ENCODE measurements at places on chromosomes 7 and 10.

GRCh38 chr10:97650726-97651125, 10.3 kb downstream of the PI4K2A start:
- DNase-seq = no peak

DNA sequence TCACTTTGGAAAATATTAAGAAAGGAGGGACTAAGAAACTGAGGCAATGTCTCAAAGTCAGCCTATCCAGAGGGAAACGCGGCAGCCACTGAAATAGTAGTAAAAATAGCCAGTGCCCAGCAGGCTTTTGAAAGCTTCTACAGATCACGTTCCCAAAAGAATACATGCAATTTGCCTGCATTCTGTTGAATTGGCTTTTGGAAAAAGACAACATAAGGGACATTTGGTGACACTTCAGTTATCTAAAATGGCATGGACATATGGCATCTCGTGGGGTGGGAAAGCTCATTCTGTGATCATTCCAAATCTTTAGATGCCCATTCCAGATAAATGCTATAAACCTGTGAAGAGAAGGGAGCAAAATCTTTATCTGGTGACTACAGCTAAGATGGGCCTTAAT, 82.8 kb upstream of the PDE1C start:
- no peak for DNase-seq

DNA sequence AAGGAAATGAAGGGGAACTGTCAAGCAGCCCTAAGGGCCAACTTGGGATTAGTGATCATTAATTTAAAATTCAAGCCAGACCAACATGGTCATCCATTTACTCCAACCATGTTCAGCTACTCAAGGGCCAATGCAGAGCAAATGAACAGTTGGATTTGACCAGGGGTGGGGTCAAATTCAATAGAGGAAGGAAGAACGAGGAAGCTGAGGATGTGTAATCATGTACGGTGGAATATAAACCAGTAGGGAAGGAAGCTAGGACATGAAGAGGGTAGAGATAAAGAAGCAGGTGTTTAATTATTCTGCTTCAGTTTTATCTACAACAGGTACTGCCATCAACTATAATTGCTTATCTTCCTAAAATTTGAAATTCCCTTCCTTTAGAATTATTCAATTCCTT, 81.6 kb downstream of the HIBADH start:
- DNase-seq = no peak

GRCh38 chr7:47357863-47358262, 224.0 kb downstream of the TNS3 start:
- no peak for DNase-seq

DNA sequence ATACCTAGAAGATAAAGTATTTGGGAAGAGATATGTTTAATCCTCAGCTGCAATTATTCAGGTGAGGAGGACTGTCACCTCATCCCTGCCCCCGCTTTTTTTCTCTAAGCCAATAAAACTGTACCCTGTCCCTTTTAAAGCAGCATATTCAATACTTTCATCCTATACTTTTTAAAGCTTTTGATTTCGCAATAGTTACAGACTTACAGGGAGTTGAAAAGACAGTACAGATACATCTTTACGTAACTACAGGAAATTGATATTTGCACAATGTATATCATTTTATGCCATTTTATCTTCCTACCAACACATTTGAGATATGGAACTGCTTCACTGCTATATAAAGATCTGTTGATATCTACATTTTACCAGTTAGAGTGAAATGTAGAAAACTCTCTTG, 47.6 kb downstream of the STK17A start:
- no peak for DNase-seq

GRCh38 chr10:70312249-70312648, 28.4 kb upstream of the NPFFR1 start:
- no peak for DNase-seq

- DNase-seq = no peak
Measured at GRCh38 chr10:11163780-11164550, 146.3 kb downstream of the CELF2 start.

GRCh38 chr10:127405221-127405620, 143.9 kb upstream of the NPS start:
- no peak for DNase-seq

- no peak for DNase-seq
Measured at GRCh38 chr10:109427411-109427810, 495.9 kb downstream of the XPNPEP1 start.

GRCh38 chr10:48364659-48365405, 58.4 kb downstream of the MAPK8 start:
- DNase-seq = no peak

- no peak for DNase-seq
Measured at GRCh38 chr7:139075031-139075652, 34.4 kb downstream of the ZC3HAV1 start.

DNA sequence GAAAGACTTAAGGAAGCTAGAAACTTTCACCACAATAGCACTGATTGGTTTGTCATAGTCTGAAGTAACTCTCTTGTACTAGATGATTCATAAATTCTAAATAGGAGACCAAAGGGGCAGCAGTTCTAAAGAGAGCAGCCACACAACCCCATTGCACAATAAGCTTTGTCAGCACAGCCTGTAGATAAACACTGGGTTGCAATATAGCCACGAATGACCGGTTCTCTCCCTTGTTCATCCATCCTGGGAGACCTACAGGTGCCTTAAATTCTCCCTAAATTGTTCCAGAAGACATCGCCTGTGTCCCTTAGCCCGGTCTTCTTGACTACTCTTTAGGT, 167.0 kb downstream of the SNX13 start:
- DNase-seq = peak; percentile 93

GRCh38 chr7:39702133-39702532, 78.8 kb downstream of the RALA start:
- DNase-seq = no peak

- DNase-seq = no peak
Measured at GRCh38 chr7:114086914-114087652, 168.3 kb upstream of the PPP1R3A start.

DNA sequence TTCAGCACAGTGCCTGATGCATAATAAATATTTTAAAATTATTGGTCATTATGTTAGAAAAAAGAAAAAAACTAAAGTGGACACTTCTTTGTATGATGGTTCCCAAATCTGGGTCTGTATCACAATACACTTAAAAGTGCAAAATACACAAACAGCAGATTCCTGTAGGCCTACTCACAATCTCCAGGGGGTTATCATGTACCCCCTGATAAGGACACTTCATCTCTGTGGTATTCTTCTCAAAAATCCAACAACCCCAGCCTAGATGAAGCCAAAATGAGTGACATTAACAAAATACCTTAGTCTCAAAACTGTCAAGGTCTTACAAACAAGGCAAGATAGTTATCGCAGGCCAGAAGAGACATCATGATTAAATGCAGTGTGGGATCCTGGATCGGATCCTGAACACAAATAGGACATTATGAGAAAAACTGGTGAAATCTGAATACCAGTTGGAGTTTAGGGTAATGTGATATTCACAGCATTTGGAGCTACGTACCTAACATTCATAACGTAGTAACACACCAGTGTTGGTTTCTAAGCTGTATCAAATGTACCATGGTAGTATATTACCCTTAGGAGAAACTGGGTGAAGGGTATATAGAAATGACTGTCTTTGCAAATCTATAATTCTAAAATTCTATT, 45.2 kb downstream of the NSUN6 start:
- DNase-seq = no peak

DNA sequence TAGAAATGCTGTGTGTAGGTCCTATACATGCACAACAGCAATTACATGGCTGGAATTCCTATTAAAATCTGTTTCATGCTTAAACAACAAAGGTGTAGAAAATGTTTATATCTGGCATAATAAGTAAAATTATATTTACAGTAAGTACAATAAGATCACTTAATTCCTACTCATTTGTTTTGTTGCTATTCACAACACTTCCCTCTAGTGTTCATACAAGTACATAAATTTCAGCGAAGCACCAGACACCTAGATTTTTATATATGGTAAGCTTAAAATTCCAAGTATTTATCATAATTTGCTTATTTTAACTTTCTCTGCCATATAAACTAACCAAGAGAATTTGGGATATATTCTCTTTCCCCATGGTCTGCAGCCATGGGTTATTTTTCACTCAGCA, 51.8 kb upstream of the ANK3 start:
- DNase-seq = no peak

DNA sequence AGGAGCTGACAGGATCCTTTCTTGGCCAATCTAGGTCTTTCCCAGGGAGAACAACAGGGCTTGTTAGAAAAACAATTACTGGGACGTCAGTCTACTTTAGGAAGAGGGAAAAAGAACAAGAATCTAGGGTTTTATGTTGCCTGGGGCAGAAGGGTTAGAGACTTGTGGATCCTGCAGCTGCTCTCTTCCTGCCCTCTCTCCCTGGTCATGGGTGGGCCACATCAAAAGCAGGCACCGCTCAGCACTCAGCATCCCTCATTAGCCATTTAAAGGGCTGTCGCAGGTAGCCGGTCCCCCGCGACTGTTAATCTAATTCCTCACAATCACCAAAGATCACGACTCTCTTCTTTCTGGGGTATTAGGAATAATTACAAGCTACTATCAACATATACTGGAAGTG, 631.9 kb downstream of the CALN1 start:
- no peak for DNase-seq

- DNase-seq = no peak
Measured at GRCh38 chr10:43043342-43043772, 33.5 kb upstream of the RET start.

- no peak for DNase-seq
Measured at GRCh38 chr7:85074-85882, 107.1 kb upstream of the FAM20C start.

GRCh38 chr10:104034401-104035193, 51.1 kb downstream of the COL17A1 start:
- DNase-seq = no peak

DNA sequence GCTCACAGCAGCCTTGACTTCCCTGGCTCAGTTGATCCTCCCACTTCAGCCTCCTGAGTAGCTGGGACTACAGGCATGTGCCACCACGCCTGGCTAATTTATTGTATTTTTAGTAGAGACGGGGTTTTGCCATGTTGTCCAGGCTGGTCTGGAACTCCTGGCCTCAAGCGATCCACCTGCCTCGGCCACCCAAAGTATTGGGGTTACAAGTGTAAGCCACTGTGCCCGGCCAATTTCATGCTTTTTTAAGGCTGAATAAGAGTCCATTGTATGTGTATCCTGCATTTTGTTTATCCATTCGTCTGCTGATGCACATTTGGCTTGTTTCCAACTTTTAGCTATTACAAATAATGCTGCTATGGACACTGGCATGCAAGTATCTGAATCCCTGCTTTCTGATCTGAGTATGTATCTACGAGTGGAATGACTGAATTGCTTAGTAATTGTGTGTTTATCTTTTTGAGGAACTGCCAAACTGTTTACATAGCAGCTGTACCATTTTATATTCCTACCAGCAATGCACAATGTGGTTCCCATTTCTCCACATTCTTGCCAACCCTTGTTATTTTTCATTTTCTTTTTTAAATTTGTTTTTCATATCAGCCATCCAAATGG, 37.3 kb upstream of the TPST1 start:
- no peak for DNase-seq

DNA sequence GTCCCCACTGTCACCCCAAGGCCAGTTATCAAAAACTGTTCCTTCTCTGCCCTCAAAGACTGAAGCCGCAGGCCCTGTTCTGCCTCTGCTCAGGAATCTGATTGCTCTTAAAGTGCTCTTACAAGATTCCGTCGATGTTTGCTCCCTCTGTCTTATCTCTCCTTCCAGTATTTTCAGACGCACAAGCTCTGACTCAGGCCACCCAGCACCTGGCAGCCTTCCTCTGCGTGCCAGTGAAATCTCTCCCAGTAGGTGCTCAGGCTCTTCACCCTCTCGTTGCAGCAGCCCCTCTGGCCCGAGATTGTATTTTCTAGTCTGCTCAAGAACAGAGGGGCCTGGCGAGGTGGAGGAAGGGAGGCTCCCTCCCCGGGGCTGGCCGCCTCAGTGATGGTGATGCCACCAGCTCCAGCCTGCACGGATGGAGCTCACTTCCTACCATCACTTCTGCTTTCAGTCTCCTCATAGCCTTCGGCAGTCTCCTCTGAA, 276.2 kb downstream of the USP6NL start:
- no peak for DNase-seq

- DNase-seq = no peak
Measured at GRCh38 chr10:99520847-99521764, 11.6 kb upstream of the NKX2-3 start.

GRCh38 chr10:44235363-44235762, 149.5 kb downstream of the CXCL12 start:
- DNase-seq = no peak

- DNase-seq = no peak
Measured at GRCh38 chr7:136900005-136900404, 31.6 kb downstream of the CHRM2 start.

DNA sequence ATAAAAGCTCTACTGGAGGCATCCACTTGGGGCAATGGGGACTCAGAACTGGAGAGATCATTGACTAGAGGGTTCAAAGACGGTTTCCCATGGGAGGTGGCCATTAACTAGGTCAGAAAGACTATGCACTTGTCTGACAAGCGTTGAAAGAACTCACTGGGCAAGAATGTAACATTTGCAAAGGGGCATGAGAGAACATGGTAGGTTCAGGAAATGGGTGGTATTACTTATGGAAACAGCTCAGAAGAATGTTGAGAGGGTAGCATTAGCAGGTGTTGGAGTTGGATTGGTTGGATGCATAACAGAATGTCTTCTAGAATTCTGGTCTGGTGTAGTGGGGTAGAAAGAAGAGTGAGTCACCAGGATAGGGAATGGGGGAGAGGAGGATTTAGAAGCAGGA, 119.1 kb upstream of the CDCA7L start:
- no peak for DNase-seq

DNA sequence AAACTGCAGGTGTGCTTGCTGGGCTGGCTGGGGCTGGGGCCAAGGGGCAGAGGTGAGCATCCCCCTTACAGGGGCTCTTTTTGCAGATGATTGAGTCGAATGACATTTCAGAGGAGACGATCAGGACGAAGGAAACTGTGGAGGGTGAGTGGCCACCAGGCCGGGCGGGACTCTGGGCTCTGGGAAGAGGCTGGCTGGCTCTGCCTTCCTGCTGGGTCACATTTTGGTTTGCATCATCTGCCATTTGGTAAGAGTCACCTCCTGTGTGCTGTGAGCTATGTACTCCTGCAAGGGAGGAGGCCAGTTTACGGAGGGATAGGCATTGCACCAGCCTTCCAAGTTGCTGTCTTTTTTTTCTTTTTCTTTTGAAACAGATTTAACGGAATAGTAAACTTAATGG, 73.0 kb upstream of the GTF2IRD1 start:
- DNase-seq = no peak

GRCh38 chr7:1889556-1890181, 219.6 kb downstream of the ELFN1 start:
- DNase-seq = no peak

- no peak for DNase-seq
Measured at GRCh38 chr10:47025540-47026300, 114.5 kb downstream of the PTPN20 start.

DNA sequence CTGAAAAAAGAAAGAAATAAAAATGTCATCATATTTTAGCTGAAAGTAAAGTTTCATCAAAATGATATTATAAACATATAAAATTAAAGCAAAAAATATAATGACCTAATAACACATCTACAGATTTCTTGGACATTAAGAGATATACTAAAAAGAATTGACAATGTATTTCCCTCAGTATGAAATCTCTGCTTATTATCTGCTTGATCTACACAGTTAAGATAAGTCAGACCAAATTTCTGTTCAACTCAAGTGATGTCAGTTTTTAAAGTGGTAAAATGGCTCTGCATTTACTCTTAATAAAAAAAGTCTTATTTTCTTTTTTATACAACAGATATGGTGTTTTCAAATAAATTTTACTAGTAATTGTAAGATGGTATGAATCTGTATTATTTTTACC, 159.4 kb upstream of the SEMA3A start:
- DNase-seq = no peak
